ENCODE measurements at places on chromosomes 7 and 10.

- DNase-seq = no peak
These were observed 23.3 kb upstream of the SFTPA2 start for GRCh38 chr10:79583488-79584024.

DNA sequence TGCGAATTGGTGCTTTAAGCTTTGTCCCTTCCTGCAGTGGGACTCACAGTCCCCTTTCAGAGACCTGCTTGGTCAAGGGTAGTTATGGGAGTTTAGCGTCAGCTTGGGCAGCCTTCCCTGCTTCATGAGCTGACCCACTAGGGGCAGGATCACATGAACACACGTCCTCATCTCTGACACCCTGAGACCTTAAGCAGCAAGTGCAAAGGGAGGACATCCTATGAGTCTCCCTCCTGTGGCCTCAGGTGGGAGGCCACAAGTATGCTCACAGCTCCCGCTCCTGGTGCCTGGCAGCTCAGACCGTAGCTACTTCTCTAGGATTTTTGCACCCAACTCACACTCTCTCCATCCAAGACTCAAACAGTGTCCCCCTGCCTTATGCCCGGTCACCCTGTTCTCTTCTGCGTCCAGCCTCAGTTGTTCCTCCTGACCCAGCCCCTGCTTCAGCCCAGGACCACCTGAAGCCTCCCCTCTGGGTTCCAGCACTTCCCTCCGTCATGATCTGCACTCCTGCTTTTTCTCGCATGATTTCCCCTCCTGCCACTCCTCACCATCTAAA, 136.6 kb upstream of the FAM20C start:
- DNase-seq = no peak

- DNase-seq = no peak
These were observed 3.3 kb upstream of the NPTX2 start for GRCh38 chr7:98613601-98614425.

DNA sequence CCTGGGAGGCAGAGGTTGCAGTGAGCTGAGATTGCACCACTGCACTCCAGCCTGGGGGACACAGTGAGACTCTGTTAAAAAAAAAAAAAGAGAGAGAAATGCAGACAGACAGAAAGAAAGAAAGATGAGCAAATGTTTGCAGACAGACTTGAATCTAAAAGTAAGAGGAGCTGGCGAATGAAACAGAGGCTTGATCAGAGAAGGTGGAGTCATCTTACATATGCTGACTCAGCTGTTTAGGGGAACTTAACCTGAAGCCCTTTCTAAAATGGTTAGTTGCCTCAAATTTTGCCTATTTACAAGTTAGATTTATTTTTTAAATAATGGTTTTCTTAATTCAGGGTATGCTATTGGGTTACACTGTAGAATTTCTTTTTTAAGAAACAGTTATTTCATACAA, 5.4 kb downstream of the FAM171A1 start:
- DNase-seq = no peak

- no peak for DNase-seq
These were observed 13.2 kb downstream of the DNAJC9 start for GRCh38 chr10:73233883-73234282.

GRCh38 chr10:10508211-10508610, 509.5 kb upstream of the CELF2 start:
- no peak for DNase-seq

DNA sequence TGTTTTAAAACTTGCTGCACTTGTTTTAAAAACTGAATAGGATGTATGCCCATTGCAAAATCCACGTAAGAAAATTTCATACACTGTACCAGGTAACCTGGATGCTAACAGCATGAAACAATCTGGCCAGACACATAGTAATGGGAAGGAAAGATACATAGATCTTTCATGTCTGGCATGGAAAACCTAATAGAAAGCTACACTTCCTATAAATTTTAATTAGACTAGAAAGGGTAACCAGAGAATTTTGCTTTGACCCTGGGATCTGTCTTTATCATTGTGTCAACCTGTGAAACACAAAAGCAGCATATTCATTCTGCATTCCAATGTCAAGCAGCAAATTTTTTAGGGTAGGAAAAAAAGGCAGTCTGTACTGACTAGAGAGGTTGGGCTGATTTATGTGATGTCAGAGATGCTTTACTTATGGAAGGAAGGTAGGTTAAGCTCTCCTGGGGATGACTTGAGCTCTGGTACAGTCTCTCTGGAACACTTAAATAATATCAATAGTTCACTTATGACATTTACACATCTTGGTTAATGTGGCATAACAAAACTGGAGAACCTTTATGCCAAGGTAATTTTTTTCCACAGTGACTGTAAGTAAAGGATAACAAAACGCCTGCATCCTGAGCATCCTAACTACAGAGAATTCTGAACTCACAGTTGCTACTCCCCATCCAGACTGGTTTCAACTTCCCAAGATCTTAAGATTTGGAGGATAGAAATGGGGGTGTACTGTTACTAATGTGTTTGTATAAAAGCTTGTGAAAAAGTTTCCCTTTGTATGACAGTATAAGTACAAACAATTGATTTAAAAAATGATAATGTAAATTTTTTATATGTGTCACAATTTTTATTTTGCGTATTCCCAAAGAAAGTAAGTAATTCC, 44.7 kb downstream of the DOCK4 start:
- DNase-seq = no peak

GRCh38 chr10:96416643-96417042, 57.8 kb upstream of the OPALIN start:
- DNase-seq = no peak

DNA sequence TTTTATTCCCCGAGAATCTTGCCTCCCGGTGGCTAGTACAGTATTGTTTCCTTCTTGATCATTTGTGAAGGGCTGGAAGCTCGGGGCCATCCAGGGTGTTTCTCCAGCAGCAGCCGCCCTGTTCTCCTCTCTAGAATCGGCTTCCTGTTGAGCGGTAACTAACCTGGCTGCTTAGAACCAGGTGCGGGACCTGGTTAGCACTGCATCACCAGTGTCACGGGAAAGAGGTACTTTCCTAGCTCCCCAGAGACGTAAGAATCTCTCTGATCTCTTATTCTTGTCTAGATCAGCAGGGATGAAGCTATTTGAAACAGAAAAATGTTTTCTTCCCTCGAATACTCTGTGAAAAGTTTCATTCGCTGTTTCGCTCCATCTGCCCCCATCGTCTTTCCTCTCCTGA, 239.2 kb downstream of the CELF2 start:
- DNase-seq = no peak

DNA sequence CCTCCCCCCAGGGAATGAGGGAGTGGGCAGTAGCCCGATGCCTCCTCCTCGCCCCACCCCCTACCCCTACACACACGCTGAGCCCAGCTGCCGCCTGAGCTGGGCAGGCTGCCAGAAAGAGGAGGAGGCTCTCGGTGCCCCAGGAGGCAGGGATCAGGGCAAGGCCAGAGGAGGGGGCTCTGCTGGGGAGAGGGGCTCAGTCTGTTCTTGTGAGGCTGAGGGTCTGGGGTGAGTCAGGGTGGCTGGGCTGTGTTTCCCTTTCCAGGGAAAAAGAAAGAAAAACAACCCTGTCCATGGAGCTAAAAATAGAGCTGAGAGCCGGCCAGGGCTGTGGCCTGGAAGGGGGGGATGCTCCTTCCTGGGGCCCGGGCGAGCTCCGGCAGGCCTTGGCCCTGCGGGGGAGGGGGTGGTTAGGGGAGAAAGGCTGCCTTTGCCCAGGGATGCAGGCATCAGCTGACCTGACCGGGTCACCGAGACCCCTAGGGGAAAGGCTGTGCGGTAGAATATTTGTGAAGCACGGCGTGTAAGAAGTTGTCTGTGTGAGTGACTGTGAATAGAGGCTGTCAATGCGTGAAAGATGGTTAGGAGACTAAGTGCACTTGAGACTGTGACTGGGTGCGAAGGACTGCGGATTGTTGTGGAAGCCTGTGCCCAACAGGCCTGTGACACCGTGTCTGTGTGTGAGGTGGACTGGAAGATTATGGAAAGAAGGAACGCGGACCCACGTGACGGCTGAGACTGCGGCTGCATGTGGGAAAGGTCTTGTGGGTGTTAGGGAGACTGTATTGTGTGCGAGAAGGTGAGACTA, 1.2 kb upstream of the LZTS2 start:
- DNase-seq = no peak

DNA sequence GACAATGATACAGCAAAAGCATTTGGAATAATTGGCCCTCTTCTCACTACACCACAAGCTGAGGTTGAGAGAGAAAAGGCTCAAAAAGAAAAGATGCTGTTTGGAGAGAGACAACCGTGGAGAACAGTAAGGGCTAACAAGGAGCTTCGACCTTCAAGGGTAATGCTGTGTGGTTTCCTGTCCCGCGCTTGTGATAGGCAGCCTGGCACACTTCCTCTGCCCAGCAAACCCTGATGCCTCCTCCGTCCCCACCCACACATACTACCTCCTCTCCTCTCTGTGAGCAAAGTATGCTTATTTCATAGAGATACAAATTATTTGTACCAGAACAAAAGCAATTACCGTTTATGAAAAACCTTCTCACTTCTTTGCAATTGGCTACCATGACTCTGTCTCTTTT, 755.4 kb downstream of the KCNMA1 start:
- no peak for DNase-seq

DNA sequence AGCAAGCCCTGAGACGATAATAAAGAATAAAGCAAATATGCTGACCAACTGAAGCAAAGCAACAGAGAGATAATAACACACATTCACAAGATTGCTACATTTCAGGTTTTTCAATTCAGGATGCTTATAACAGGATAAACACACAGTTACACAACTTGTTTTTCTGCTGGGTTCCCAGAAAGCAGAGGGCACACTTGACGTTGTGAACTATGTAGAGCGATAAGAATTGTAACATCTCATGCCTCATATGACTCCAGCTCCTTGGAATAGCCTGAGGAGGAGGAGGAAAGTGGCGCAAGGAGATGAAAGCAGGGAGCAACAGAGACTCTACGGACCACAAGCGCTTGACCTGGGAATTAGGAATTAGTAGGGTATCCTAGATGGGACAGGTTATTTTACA, 201.7 kb downstream of the SKAP2 start:
- no peak for DNase-seq

DNA sequence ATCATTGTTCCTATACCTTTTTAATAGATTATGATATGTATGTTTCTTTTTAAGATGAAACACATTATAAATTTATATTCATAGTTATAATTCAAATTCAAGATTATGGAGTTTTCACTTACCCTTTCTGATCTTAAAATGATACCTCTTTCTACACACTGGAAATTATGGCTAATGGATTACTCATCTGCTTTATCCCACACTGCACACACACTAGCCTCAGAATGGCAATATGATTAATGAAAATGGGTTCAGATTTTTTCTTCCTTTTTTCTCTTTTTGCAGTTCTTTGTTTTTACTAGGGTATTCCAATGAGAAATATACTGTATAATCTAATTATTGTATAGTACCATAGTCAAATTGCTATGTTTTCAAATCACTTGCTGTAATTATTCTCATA, 82.3 kb upstream of the FZD1 start:
- DNase-seq = no peak

DNA sequence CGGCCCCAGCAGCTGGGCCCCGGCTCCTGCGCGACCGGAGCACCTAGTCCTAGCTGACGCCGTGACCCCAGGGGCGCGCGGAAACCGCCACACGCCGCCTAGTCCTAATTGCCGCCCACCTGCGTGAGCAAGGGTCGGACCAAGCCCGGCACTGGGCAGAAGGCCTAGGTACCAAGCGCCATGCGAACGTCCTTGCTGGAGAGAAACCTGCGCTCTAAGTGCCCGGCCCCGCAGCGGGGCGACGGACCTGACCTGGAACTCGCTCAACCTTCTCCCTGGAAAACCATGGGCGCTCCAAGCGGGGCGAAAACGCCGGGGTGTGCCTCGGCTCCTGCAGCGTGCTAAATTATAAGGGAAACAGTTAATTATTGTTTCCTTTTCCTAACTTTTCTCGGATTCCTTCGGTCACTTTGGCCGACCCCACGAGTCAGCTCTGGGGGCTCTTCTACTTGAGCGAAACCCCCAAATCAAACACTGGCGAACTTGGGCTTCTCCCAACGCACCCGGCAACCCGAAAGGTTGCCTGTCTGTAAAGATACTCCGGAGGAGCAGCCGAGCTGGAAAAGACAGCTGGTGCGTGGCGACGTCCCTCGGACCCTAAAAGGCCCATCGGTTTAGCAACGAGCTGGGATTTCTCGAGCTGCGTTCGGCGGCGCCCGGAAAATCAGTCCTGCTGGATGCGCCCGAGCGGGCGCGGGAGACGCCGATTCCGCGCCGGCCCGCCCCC, 5.3 kb upstream of the EBF3 start:
- no peak for DNase-seq

DNA sequence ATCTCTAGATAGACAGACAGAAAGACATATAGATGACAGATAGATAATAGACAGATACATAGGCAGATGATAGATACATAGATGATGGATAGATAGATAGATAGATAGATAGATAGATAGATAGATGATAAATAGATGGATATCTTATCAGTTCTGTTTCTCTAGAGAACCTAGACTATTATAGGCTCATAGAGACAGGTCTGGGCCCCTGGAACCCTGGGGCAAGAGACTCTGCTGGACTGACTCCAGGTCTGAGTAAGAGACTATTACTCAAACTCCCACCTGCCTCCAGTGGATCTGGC, 58.3 kb downstream of the FRMPD2 start:
- no peak for DNase-seq

GRCh38 chr7:152137476-152138025, 112.1 kb downstream of the GALNT11 start:
- no peak for DNase-seq

DNA sequence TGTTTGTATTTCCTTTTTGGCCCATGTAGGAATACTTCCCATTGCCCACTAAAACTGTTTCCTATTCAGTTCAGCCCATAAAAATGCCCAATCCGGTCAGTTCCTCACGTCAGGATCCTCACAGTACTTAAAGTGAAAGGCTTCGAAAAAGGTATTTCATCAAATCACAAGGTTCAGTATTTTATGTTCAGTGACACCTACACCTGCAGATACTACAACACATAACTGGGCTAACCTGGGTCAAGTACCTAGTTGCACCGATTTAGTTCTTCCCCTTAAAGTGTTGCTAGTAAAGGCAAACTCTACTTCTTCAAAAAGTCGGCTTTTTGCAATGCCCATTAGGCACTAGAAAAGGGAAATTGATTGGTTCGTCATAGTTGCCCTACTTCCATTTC, 1.1 kb downstream of the SNX13 start:
- no peak for DNase-seq

- no peak for DNase-seq
These were observed 74.8 kb downstream of the CYP26A1 start for GRCh38 chr10:93148476-93148875.

DNA sequence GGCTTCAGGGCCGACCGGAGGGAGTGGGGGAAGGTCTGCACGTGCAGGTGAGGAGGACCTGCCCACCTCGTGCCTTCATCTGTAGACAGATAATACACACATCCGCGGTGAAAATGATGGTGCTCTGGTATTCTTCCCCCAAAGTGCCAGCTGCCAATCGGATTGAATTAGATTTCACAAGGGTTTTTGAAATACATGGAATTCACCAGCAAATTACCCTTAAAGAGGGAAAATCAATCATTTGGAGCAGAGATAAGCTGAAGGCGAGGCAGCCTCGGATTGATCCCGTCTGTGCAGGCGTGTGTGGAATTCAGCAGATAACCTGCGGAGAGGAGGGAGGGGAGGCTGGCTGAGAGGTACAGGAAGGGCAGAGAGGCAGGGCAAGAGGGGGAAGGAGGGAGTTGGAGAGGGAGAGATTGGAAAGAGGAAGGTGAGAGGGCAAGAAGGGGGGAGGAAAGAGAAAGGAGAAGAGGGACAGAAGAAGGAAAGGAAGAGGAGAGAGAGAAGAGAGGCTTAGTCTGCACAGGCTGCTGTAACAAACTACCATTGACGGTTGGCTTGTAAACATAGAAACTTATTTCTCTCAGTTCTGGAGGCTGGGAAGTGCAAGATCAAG, 84.2 kb downstream of the C10orf105 start:
- no peak for DNase-seq

- no peak for DNase-seq
These were observed 13.9 kb downstream of the KLHDC10 start for GRCh38 chr7:130084037-130084875.

- no peak for DNase-seq
These were observed 83.6 kb upstream of the TMEM72 start for GRCh38 chr10:44827431-44828006.

Measured in SIG-M5 (cell line).